ENCODE measurements at places on chromosomes 3 and 15.

GRCh38 chr3:3632449-3632848, 166.8 kb upstream of the LRRN1 start:
- DNase-seq, result peak; percentile 91

DNA sequence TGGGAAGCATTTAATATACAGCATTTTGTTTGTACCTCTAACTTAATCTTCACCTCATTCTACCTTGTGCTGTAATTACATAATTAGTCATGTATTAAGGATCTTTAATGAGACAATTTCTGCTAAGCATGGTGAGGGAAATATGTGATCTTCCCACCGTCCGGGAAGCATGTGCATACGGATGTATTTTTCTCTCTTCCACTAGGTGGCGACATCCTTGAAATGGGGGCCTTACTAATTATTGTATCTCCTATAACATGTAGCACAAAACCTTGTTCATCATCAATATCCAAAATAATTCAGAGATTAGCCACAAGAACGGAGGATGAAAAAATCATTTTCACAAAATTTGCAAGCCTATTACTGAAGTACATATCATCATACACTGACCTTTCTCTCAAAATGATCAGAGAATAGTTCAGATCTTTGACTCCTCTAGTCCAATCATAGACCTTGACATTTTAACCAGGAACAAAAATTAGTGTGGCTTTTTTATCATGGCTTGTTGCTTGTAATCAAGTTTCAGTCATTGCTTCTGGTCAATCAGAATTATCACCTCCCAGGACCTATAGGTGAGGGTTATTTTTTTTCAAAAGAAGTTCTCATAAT, 148.9 kb upstream of the GBE1 start:
- DNase-seq, result peak; percentile 72

DNA sequence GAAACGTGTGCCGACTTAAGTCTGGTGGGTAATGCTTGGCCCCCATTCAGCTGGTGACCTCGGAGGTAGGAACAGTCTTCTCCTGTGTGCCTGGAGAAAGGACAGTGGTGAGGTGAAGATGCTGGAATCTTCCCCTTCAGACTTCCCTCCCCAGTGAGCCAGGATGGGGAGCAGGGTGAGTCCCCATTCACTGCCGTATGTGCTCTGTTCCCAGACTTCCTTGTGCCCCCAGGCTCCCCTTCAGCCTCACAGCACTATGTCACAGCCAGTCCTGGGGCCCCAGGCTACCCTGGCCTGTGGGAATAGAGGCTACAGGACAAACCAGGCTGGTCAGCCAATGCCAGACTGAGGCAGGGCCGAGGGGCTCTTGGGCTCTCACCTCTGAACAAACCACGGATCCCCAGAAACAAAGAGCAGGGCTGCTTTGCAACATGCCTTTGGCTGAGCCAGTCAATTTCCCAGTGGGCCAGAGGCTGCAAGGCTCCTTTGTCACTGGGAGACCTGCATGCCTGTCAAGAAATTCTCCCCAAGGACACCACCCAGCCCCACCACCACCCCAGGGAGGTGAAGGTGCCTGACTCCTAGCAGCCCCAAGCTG, 31.8 kb upstream of the HHATL start:
- no peak for DNase-seq

- no peak for DNase-seq
Measured at GRCh38 chr3:114144909-114145688, 33.8 kb downstream of the DRD3 start.

- no peak for DNase-seq
Measured at GRCh38 chr3:48238531-48239085, 2.3 kb upstream of the ZNF589 start.

GRCh38 chr3:40768046-40768445, 243.3 kb downstream of the ZNF621 start:
- DNase-seq, result no peak
